ENCODE measurements at places on chromosomes 5 and 9.

DNA sequence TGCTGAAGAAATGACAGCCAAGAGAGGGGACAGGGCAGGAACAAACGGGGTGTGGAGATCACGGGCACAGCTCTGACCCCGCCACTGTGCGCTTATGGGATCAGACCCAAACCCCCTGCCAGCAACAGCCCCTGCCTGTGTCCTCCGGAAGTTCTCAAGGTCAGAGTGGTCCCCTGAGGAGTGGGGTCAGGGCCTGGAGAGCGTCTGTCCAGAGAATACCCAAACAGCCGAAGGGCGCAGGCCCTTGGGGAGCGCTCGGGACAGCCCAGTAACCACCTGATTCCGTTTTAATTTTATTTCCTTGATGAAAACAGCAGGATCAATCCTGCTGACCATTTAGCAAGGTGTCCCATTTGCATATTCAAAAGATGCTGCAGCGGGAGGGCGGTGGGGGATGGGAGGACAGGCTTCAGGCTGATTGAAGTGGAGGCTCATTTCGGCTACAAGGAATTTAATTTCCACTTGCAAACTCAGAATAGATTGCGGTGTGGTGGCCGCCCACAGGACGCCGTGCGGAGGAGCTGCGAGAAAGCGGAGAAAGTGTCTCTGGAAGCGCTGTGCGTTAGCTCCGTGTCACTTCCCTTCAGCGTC is 32.6 kb upstream of the TMEM250 start:
- DNase-seq = no peak

GRCh38 chr5:151164687-151165392 is 7.3 kb upstream of the ANXA6 start:
- peak; percentile 86 for DNase-seq

DNA sequence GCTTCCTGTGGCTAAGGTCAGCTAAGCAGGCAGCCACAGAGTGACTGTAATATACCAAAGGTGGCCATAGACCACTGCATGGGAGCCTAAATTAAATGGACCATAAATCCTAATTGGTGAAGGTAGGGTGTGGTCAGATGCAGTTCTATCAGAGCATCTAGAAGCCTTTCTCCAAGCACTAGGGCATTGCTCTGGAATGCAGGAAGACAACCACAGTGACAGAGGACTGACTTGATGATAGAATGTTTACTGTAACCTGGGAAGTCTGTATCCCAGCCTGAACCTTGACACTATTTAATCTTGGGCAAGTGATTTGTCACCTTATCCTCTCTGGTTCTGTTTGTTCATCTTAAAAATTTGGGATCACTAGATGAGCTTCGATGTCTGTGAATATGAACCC is 2.3 kb downstream of the FBXO38 start:
- DNase-seq = no peak

GRCh38 chr9:79970146-79970425 is 398.3 kb downstream of the TLE4 start:
- no peak for DNase-seq

- DNase-seq = peak; percentile 83
Observed at GRCh38 chr9:34171753-34172535, 6.9 kb upstream of the UBAP1 start.

DNA sequence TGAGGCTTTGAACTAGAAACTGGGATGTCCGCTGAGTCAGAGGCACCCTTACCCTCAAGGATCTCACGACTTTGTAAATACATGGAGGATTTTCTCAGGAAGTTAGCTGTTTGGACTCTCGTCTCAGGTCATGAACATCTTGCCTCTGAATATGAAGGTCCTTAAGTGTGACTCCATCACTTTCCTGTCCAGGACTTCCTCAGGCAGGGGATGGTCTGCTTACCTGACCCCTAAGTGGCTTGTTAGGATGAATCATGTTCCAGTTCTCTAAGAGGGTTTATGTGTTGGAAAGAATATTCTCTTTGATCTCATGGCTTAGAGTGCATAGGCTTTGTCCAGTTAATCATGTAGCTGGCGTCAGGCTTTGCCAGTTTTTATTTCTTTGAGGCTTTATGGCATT is 511.7 kb upstream of the KLF4 start:
- no peak for DNase-seq

DNA sequence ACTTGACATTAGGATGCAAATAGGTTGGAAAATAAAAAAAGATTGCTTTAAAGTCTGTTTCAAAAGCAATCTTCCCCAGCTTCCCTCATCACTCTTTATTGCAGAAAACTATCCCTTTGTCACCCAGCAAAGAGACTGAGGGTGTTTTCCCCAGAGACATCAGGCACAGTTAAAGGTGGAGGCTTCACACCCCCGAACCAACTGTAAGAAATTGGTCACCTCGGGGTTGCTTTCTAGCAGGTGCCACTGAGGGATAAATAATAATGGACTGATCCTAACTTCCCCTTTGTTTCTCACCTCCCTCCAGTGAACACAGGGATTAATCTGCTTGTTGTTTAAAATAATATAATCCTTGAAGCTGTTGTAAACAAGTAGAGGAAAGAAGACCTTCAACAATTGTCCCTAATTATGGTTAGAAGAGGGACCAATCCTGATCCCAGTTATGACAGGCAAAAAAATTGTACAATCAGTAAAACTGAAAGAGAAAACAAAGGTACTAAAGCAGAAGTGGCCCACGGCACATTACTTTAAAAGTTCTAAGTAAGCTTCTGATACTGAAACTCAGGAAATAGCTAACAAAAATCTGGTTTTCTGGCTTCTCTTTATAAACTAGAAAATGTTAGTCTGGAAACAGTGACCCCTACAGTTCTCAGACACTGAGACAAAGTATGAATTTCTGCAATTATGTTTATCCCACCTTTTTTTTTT is 6.6 kb upstream of the PCSK1 start:
- peak; percentile 60 for DNase-seq

Data from suppressor macrophage treated with lipopolysaccharide for 1 hour (primary cell).